ENCODE measurements at places on chromosomes 5 and 9.

DNA sequence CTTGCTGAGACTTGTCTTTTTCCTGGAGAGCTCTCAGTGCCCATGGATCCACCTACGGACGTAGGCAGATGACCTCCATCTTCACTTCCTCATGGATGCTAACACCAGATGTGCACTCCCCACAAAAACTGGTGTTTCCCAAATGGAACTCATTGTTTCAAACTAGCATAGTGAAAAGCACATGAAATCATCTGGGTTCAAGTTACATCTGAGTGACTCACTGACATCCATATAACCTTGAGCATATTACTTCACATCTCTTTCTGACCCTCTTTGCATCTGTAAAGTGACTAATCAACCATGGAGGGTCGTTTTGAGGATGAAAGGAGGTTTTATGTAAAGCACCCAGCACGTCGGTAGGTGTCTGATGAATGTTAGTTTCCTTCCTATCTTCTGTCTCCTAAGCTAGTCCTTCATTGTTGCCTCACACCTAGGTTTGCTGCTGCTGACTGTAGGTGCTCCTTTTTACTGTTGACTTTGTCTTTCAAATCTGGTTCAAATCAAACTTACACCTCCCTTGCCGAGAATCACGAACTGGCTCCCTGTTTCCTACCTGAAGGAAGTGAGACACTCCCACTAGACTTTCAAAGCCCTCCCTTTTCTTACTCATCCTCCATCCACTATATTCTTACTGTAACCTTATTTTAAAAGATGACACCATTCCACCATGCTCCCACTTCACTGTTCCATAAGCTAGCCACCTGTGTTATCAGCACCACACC lies 10.3 kb downstream of the OCLN start:
- no peak for DNase-seq

DNA sequence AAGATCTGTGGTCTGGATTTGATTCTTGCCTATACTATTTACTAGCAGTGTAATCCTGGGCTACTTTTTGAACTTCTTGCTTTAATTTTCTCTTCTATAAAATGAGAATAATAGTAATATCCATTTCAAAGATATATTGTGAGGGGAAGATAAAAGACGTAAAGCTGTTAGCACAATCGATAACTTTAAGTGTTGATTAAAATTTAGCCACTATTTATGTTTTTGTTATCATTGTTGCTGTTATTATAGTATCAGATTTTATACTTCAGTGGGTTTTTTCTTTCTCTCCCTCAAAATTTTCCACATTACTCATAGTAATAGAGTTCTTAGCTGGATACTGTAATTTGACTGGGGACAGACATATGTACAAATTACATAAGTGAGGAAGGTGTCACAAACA lies 42.0 kb downstream of the STX17 start:
- DNase-seq: no peak

- DNase-seq: no peak
Measured at GRCh38 chr5:37814699-37815098, 25.1 kb downstream of the GDNF start.

DNA sequence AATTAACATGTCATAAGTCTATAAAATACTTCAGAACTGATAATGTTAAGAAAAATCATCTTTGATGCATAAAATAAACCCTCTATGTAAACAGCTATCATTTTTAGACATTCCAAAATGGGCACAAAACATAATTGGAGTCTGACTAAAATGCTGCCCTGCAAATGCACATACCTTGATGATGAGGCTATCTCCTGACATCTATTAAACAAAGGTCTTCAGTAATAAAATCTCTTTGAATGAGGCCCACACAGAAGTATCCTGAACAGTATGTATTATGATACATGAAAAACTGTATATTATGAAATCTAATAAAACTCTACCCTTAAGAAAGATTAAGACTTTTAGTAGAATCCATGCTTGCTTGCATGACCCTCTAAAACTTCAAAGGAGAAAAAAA lies 66.1 kb downstream of the FBXL17 start:
- no peak for DNase-seq

DNA sequence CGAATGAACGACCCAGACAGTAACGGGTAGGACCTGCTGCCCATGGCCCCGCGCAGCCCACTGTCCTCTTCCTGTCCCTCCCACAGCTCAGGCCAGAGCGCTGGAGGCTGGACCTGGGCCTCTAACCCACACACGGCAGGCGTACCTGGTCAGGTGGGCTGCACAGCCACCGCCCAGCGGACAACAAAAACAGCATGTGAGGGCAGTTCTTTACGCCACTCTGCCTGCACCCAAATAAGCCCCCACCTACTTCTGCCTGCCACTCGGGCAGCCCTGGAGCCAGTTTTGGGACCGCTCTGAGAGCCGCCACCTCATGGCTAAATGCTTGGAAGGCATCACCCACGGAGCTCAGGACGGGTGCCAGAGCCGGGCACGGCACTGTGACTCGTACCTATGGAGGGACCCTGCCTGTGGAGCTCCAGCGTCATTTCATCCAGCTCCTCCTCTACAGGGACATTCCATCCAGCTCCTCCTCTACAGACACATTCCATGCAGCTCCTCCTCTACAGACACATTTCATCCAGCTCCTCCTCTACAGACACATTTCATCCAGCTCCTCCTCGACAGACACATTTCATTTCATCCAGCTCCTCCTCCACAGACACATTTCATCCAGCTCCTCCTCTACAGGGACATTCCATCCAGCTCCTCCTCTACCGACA lies 18.9 kb downstream of the CLPTM1L start:
- DNase-seq: no peak

GRCh38 chr9:116546711-116547581 lies 140.2 kb upstream of the TRIM32 start:
- DNase-seq: no peak

DNA sequence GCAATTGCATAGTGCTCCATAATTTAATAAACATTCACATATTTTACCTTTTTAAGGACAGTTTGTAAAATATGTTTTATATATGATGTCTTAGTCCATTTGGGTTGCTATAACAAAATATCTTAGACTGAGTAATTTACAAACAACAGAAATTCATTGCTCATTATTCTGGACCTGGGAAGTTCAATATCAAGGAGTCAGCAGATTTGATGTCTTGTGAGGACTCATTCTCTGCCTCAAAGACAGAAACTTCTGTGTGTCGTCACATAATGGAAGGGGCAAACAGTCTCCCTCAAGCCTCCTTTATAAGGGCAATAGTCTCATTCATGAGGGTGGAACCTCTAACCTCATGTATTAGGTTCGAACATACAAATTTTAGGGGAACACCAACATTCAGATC lies 455.9 kb downstream of the TAF11L14 start:
- no peak for DNase-seq

DNA sequence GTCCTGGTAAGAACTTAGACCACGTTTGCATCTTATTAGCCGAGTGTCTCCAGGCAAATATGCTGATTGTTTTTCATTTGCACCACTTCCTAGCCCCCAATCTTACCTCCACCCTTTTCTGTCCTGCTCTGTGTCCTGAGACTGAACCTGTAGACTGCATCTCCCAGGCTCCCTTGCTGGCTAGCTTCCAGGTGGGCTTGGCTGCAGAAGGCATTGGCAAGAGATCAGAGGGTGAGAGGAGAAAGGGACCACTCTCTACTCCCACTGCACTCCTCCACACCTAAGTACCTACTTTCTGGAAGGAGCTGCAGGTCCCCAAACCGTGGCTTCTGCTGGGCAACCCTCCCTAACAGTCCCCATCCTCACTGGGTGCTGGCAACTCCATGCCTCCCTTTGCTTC lies 59.9 kb upstream of the XPA start:
- DNase-seq: no peak

GRCh38 chr5:149407323-149408251 lies 28.5 kb upstream of the IL17B start:
- DNase-seq: no peak

DNA sequence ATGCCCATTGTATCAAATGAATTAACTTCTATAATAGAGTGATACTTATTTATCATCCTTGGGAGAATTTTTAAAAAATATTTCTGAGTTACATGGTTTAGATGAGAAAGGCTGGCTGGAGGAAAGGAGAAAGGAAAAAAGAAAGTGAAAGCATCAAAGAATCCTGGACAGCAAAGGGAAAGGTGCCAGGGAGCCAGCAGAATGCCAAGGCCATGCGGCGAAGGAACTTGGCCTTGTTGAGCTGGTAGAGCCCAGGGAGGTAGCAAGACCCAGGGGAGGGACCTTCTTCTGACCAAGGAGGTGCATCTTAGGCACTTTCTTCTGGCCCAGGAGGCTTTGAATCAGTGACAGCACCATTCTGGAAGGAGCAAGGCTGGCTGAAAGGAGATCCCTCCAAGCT lies 240.5 kb downstream of the ENC1 start:
- no peak for DNase-seq

GRCh38 chr5:40678460-40679147 lies 1.1 kb upstream of the PTGER4 start:
- no peak for DNase-seq

DNA sequence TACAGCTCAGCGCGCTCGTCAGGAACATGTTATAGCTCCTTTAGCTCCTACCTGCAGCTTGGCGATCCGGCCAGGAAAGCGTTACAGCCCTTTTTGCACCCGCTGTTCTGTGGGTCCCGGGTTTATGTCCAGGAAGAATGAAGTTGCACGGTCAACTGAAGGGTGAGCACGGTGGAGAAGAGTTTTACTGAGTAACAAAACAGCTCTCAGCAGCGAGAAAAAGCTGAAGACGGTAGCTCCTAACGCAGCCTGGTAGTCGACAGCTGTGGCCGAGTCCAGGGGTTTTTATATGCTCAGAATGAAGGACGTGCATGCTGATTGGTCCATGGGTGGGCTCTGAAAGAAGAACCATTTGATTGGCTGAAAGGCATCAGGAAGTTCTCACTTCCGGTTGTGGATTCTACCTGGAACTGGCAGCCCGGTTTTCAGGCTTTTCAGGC lies 1830.1 kb upstream of the NUDT12 start:
- DNase-seq: no peak

- peak; percentile 40 for DNase-seq
Measured at GRCh38 chr5:453725-454481, 10.9 kb downstream of the EXOC3 start.

- DNase-seq: peak; percentile 25
Measured at GRCh38 chr9:126131066-126132010, 195.3 kb upstream of the MVB12B start.

- no peak for DNase-seq
Measured at GRCh38 chr5:178573216-178573615, 17.0 kb downstream of the COL23A1 start.

DNA sequence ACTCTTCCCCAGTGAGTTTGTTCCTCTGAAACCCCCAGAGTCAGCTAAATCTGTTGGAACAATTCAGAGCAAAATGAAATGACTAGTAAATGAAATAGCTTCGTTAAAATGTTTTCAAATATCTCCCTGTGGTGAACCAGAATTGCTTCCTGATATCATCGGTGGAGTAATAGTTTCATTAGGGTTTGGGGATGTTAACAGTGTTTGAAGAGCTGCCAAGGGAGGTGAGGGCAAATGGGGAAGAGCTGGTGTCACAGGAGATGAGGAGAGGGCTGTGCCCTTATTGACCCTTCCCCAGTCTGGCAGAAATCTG lies 4.3 kb upstream of the C7 start:
- no peak for DNase-seq

- DNase-seq: no peak
Measured at GRCh38 chr5:160507221-160507721, 85.6 kb downstream of the PTTG1 start.

- DNase-seq: no peak
Measured at GRCh38 chr5:171142617-171143016, 166.4 kb upstream of the TLX3 start.

- no peak for DNase-seq
Measured at GRCh38 chr5:90144625-90145327, 264.8 kb downstream of the CETN3 start.

DNA sequence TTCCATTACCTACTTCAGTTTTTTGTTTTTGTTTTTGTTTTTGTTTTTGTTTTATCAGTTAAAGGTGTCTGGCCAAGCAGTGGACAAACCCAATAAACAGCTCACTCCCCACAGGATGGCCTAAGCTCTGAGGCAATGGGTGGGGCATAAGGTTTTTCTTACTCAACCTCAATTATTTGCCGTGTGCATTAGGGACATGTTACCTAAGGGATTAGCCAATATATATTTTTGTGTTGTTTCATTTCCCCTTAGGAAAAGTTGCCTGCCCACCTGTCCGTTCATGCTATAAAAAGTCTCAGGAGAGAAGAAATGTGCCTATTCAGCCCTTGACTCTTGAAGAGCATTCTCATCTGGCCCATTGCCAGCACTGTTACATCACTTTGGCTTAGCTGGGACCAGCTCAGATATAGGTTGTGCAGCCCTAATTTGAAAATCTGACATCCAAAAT lies 7.3 kb downstream of the SH3RF2 start:
- DNase-seq: no peak

- DNase-seq: no peak
Measured at GRCh38 chr9:4576448-4576847, 85.6 kb upstream of the PLPP6 start.

DNA sequence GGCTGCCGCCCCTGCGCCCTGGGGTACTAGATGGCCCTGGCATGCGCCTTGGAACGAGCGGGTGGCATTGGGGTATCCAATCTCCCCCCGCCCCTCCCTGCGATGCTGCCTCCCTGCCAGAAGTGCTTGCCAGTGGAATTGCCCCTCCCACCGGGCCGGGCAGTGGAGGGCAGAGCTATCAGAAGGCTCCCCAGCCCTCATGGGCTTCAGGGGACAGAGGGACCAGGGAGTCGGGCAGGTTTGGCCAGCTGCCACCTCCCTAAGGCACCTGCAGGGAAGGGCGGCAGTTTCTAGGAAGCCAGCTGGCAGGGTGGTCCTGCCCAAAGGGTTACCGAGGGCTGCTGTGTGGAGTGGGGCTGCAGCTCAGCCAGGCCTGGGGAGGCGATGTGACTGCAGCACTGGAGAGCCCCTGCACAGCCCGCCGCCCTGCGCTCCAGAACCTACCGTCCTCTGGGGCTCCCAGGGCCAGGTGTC lies 52.8 kb upstream of the EGFL7 start:
- no peak for DNase-seq

DNA sequence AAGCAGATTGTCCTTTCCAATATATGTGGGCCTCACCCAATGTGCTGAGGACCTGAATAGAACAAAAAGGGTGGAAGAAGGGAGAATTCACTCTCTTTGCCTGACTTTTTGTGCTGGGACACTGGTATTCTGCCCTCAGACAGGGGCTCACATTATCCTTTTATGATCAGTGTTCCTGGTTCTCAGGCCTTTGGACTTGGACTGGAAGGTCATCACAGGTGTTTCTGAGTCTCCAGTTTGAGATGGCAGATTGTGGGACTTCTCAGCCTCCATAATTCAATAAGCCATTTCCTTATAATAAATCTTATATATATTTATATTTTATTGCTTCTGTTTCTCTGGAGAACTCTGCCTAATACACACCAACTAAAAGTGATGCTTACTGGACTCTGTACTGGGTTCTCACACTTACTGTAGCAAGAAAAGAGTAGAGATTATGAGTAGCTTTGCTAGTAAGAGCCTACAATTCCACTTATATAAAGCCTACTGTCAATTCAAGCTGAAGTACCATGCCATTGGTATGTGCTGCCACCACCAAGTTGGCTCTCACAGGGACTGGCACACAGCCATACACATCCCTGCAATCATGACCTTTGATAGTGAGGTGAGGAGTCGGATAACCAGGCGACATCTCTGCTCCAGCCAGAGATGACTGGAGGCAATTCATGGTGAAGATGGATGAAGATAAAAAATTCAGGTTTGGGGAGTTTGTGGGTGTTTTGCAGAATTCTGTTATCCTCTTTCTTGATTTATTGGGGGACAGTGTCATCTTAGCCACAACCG lies 130.7 kb upstream of the NR3C1 start:
- DNase-seq: no peak

- DNase-seq: no peak
Measured at GRCh38 chr5:73764586-73764985, 138.6 kb downstream of the ARHGEF28 start.

- DNase-seq: no peak
Measured at GRCh38 chr5:17813214-17813613, 179.0 kb downstream of the TAF11L14 start.

GRCh38 chr5:35103637-35104299 lies 56.0 kb upstream of the AGXT2 start:
- DNase-seq: no peak

Measured in sciatic nerve (tissue), 2 donors.